Inflammatory macrophage (primary cell): ENCODE measurements at places on chromosomes 5 and 9.

- no peak for DNase-seq
Measured at GRCh38 chr5:2280318-2280717, 397.6 kb upstream of the IRX4 start.

DNA sequence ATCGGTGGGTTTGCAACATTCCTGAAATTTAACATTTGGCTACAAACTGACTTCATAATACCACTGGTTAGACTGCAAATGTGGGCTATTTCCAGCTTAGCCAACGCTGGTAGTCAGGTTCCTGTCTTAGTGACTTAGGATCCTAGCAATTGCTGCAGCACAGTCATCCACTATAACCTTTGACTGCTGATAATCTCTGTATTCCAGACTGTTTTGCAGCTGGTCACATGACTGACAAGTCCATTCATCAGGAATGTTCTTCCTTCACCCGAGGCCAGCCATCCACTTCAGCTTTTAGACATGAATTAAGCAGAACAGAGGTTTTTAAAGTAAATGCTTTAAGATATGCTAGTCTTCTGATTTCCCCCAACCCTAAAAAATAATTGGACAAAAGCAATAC is 425.9 kb upstream of the MPDZ start:
- DNase-seq, result no peak

DNA sequence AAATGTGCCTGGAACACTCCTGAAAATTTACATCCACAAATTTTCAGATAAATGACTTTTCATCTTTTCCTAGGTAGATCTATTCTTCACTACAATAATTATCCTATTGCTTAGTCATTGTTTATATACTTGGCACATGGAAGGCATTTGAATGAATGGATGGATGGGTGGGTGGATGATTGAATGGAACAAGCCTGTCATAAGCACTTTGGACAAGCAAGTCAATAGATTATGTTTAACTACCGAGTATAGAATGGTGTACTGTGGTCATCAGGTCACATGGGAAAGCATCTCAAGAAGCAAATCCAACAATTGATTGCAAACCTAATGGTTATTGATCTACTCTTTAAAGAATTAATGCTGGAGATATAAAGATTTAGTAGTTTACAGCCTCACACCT is 114.4 kb upstream of the DMRTA1 start:
- DNase-seq, result no peak

DNA sequence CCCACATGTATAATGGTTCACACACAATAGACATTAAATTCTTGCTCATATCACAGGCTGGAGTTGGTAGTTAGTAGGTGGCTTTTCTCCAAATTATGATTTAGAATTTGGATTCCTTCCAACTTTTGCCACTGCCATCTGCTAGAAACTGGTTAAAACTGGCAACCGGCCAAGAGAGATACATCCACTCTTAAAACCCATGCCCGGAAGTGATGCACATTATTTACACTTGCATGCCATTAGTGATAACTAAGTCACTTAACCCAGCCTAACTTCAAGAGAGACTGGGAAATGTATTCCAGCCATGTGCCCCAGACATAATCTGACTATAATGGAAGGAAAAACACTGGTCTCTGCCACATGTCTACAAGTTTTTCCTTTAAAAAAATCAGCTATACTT is 395.7 kb upstream of the SEMA6A start:
- no peak for DNase-seq

DNA sequence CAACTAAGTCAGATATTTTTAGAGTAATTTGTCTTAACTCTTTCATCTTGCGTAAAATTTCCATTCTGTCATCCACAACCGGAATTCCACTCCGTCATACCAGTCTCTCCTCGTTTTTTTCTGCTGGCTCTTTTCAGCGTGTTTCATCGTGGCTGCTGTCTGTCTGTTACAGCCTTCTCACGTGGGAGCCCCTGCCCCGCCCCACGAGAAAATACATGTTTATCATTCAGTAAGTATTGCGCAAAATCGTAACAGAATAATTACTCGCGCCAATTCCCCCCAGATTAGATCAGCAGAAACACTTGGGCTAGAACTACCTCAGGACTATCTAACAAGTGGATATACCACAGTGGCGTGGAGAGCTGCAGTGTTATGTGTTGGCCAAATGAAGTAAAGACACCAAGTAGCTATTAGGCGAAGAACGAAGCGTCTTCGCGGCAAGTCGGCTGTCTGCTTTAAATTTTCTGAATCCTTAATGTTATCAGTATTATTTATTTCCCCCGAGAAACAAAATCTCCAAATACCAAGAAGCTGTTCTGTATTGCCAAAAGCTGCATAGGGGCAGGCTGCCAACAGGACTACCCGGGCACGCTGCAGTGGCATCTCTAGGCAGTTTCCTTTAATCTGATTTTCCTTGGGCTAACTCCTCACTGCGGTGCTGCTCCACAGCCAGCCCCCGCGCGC is 566 bp upstream of the FOCAD start:
- peak; percentile 46 for DNase-seq
